Activated naive CD4-positive, alpha-beta T cell (primary cell): ENCODE measurements at places on chromosomes 11 and 22.

- no peak for DNase-seq
Observed at GRCh38 chr11:68128682-68129327, 7.6 kb upstream of the CHKA start.

- no peak for DNase-seq
Observed at GRCh38 chr22:30238136-30238535, 8.4 kb downstream of the LIF start.

GRCh38 chr22:35126993-35127392 lies 61.0 kb downstream of the ISX start:
- no peak for DNase-seq

- DNase-seq, result no peak
Observed at GRCh38 chr11:102576350-102576749, 45.8 kb upstream of the MMP7 start.

DNA sequence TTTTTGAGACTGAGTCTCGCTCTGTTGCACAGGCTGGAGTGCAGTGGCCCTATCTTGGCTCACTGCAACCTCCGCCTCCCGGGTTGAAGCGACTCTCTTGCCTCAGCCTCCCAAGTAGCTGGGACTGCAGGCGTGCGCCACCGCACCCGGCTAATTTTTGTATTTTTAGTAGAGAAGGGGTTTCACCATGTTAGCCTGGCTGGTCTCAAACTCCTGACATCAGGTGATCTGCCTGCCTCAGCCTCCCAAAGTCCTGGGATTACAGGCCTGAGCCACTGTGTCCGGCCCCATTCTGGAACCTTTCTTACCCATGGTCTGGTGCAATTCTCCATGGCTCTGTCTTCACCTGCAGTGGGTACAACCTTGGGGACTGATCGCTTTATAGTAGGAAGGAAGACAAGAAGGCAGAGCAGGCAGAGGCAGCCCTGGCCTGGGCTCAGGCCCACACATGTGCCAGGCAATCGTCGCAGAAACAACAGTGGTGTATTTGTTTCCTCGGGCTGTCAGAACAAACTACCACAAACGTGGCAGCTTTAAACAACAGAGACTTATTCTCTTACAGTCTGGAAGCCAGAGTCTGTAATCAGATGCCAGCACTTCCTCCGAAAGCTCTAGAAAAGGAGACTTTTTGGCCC lies 4.0 kb upstream of the PTGDR2 start:
- no peak for DNase-seq

- DNase-seq, result no peak
Observed at GRCh38 chr11:100484948-100485347, 202.1 kb upstream of the ARHGAP42 start.

- no peak for DNase-seq
Observed at GRCh38 chr11:102974552-102975280, 19.2 kb upstream of the MMP13 start.

- DNase-seq, result no peak
Observed at GRCh38 chr11:94129512-94130297, 1.1 kb downstream of the PANX1 start.

DNA sequence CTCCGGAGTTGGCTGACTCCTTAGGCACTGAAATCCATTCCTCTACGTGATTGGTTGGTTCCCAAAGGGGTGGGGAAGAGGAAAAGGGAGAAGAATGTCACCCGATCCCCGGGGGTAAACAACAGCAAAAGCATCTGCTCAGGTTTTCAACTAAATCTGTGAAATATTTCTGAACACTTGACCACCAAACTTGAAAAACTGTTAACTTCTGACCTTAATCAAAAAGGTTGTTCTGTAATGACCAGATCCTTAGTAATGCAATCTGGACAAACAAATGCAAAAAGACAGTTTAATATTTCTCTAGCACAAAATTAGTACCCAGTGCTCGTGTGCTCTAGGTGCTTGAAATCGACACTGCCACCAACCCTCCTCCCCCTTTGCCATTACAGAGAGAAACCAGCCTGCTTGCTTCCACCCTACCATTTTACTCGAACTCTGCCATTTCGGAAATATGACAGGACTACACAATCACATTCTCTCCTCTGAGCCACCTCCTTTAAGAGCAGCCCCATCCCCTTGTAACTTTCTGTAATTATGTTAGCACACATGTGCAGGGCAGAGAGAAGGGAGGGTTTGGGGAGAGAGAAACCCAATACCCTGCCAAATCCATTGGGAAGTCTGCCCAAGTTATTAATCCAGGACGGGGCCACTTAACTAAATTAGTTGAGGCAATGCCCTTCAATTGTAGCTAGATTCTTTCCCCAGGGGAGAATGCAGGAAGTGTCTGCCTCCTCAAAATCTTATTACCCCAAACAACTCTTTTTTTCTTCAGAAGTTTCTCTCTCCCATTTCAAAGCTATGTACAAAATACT lies 113.8 kb downstream of the RBFOX2 start:
- no peak for DNase-seq
